Naive thymus-derived CD8-positive, alpha-beta T cell (primary cell): ENCODE measurements at places on chromosomes 12 and 14. TPM values are rescaled to one million over a fixed set of nuclear protein-coding genes. Genes with fewer than 3 reads are reported as not detected.

LMO3 gene
- polyA plus RNA-seq, result not detected

TOMM20L gene
- not detected for polyA plus RNA-seq

ADGRD1 gene
- polyA plus RNA-seq, result not detected

TAMALIN gene
- polyA plus RNA-seq, result 5.2 TPM

PRH2 gene
- polyA plus RNA-seq, result not detected

KIF26A gene
- not detected for polyA plus RNA-seq

SLC38A1 gene
- 255 TPM for polyA plus RNA-seq

SLC2A14 gene
- polyA plus RNA-seq, result not detected

NDRG2 gene
- 24.6 TPM for polyA plus RNA-seq

CD9 gene
- 23.4 TPM for polyA plus RNA-seq

KRT85 gene
- polyA plus RNA-seq, result not detected

DEPDC4 gene
- polyA plus RNA-seq, result 1.0 TPM

SERPINA3 gene
- not detected for polyA plus RNA-seq

DHRS7 gene
- polyA plus RNA-seq, result 163 TPM
